Pancreas (tissue), 10 donors: ENCODE measurements at places on chromosomes 2 and 18. TPM values are rescaled to one million over a fixed set of nuclear protein-coding genes. Genes with fewer than 3 reads are reported as not detected.

DNA sequence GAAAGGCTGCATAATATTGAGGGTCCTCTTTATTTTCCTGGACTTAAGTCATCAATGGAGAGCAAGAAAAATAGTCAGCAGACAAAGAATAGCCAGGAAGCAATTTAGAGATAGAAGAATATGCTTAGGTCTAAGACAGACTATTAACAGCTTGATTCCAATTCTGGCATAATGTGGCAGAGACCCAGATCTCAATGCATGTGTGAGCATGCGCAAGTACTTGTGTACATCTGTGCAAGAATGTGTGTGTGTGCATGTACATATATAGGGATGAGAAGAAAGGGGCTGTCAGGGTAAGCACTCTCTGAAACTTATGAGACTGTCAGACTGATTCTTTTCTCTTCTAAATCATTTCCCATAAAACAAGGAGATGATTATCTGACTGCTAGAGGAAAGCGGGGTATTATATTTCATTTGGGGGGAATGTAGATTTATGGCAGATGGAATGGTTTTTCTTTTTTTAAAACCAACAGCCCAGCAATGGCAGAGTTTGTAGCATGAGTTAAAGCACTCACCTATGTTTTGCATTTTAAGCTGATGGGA is 381.3 kb upstream of the SPRED2 start:
- H3K27ac ChIP-seq, result no peak overlapping the region
- H3K4me3 ChIP-seq, result no peak overlapping the region
- no peaks in the 10 kb centered on the region for H3K27me3 ChIP-seq
- DNase-seq, result no peak
- H3K36me3 ChIP-seq, result no peaks in the 10 kb centered on the region
- no peaks in the 10 kb centered on the region for H3K4me1 ChIP-seq

GRCh38 chr2:13711154-13711553 is 921.4 kb upstream of the LRATD1 start:
- H3K36me3 ChIP-seq, result no peaks in the 10 kb centered on the region
- H3K27me3 ChIP-seq, result no peaks in the 10 kb centered on the region
- H3K27ac ChIP-seq, result no peak overlapping the region

GRCh38 chr18:23828426-23828825 is 139.2 kb downstream of the LAMA3 start:
- H3K27ac ChIP-seq, result no peak overlapping the region
- H3K36me3 ChIP-seq, result no peaks in the 10 kb centered on the region
- no peaks in the 10 kb centered on the region for H3K4me1 ChIP-seq

EMILIN1 gene
- 8.0 TPM for total RNA-seq

- peaks cover 88% of the 10 kb centered on the region for H3K4me1 ChIP-seq
- peak overlapping the region; percentile 2 for H3K4me3 ChIP-seq
- peak overlapping the region; percentile 88 for H3K27ac ChIP-seq
- H3K36me3 ChIP-seq, result no peaks in the 10 kb centered on the region
Observed at GRCh38 chr2:235005603-235006259, 53.9 kb downstream of the SH3BP4 start.

SCTR gene
- total RNA-seq, result 60.2 TPM

- no peak overlapping the region for H3K27ac ChIP-seq
- no peaks in the 10 kb centered on the region for H3K4me1 ChIP-seq
- no peaks in the 10 kb centered on the region for H3K36me3 ChIP-seq
Observed at GRCh38 chr2:86783615-86784339, 6.9 kb downstream of the CD8A start.

DNA sequence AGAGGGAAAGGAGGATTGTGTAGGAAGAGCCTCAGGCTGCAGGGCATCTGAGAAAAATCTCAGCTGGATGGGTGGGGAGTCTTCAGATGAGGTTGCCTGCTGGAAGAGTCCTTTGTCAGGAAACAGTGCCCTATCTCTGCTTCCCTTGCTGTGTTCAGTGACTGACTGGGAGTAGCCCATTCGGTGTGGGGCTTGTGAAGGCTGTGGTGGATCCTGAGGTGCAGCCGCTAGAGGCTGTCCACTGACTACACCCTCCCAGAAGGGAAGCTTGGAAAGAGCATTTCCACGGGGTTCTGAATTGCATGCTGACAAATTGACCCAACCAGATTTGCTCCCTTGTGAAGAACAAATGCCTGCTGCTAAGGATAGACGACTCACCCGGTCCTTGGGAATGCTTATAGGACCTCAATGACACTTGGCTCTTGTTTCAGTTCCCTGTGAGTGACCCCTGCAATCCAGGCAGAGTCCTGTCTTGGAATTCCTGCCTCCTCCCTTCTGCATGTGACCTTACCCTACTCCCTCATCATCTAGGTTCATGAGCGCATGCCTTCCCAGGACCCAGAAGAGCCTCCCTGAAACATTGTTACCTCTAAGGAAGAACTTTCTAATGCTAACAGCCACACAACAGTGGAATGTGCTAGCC is 109.7 kb upstream of the FAM136A start:
- no peak overlapping the region for H3K4me3 ChIP-seq
- DNase-seq, result no peak
- H3K36me3 ChIP-seq, result no peaks in the 10 kb centered on the region
- no peak overlapping the region for H3K27ac ChIP-seq
- H3K4me1 ChIP-seq, result no peaks in the 10 kb centered on the region

WDR35 gene
- total RNA-seq, result 4.2 TPM

DNA sequence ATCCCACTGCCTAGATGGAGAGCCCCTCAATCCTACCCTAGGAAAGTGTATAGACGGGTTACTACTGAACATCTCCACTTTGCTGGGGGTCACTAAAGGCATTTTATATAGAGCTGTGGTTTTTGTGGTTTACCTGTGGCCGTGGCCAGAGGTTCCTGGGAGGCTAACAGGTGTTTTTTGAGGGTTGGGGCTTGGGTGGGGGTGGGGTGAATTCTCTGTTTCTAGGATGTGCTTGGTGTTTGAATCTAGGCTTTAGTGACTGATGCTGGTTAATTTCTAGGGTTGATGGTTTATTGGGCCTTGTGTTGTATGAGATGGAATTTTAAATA is 7.7 kb downstream of the HOXD8 start:
- H3K27ac ChIP-seq, result no peak overlapping the region
- no peak for DNase-seq
- H3K4me1 ChIP-seq, result peaks cover 8% of the 10 kb centered on the region
- H3K4me3 ChIP-seq, result no peak overlapping the region

IL1A gene
- total RNA-seq, result 0.18 TPM

GRCh38 chr18:64402636-64403035 is 253.7 kb upstream of the LINC00305 start:
- no peak for DNase-seq
- no peak overlapping the region for H3K27ac ChIP-seq
- H3K4me1 ChIP-seq, result no peaks in the 10 kb centered on the region
- no peaks in the 10 kb centered on the region for H3K27me3 ChIP-seq
- H3K4me3 ChIP-seq, result no peak overlapping the region

DNA sequence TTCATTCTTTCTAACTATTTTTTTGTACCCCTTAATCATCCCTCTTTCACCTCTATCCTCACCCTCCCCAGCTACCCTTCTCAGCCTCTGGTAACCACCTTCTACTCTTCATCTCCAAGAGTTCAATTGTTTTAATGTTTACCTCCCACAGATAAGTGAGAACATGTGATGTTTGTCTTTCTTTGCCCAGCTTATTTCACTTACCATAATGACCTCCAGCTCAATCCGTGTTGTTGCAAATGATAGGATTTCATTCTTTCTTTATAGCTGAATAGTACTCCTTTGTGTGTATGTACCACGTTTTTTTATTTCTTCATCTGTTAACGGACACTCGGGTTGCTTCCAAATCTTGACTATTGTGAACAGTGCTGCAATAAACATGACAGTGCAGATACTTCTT is 22.1 kb upstream of the TMEM37 start:
- no peaks in the 10 kb centered on the region for H3K4me1 ChIP-seq
- no peaks in the 10 kb centered on the region for H3K36me3 ChIP-seq
- DNase-seq, result no peak
- no peak overlapping the region for H3K4me3 ChIP-seq
- H3K27ac ChIP-seq, result no peak overlapping the region

GRCh38 chr2:220191031-220191430 is 563.6 kb downstream of the SLC4A3 start:
- no peak for DNase-seq
- no peaks in the 10 kb centered on the region for H3K27me3 ChIP-seq
- no peak overlapping the region for H3K27ac ChIP-seq
- H3K4me1 ChIP-seq, result no peaks in the 10 kb centered on the region
- H3K4me3 ChIP-seq, result no peak overlapping the region
- H3K36me3 ChIP-seq, result no peaks in the 10 kb centered on the region

- H3K27ac ChIP-seq, result no peak overlapping the region
- no peaks in the 10 kb centered on the region for H3K4me1 ChIP-seq
- no peak overlapping the region for H3K4me3 ChIP-seq
- H3K27me3 ChIP-seq, result no peaks in the 10 kb centered on the region
- no peaks in the 10 kb centered on the region for H3K36me3 ChIP-seq
- no peak for DNase-seq
Observed at GRCh38 chr2:226540204-226540994, 259.2 kb downstream of the IRS1 start.

DNA sequence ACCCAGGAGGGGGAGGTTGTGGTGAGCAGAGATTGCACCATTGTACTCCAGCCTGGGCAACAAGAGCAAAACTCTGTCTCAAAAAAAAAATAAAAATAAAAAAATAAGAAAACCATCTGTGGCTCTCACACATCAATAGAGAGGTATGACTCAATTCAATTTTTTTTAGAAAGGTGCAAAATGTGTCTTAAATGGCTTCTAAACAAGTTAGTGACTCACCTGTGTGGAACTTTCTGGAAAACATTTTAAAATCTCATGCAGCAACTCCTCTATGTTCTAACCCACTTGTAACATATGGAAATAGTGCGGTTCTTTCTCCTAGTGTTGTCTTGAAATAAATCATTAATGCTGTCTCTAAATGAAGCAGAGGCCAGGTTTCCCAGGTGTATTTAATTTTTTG is 10.7 kb upstream of the SULT1C4 start:
- no peaks in the 10 kb centered on the region for H3K27me3 ChIP-seq
- H3K4me1 ChIP-seq, result no peaks in the 10 kb centered on the region
- no peak overlapping the region for H3K27ac ChIP-seq
- no peaks in the 10 kb centered on the region for H3K36me3 ChIP-seq
- no peak overlapping the region for H3K4me3 ChIP-seq

- H3K27me3 ChIP-seq, result no peaks in the 10 kb centered on the region
- DNase-seq, result no peak
- H3K4me3 ChIP-seq, result no peak overlapping the region
Observed at GRCh38 chr2:216740557-216741222, 45.3 kb upstream of the IGFBP5 start.

DNA sequence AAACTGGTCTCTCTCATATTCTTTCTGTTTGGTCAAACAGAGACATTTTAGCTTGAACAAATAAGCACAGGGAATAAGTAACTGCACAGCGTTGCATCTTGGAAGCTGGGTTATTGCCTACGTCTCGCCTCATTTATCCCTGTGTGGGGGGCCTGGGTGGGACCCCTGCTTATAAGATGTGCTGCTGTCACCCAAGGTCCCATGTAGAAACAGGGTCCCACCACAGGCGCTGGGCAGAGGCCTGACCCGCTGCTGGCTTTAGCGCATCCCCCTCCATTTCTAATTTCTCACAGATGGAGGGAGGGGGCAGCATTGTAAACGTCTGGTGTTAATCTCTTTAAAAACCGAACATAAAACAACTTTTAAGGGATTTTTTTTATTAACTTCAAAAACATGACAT is 207.8 kb downstream of the HDAC4 start:
- no peak for DNase-seq
- no peaks in the 10 kb centered on the region for H3K27me3 ChIP-seq
- no peaks in the 10 kb centered on the region for H3K36me3 ChIP-seq
- no peaks in the 10 kb centered on the region for H3K4me1 ChIP-seq
- no peak overlapping the region for H3K27ac ChIP-seq

GRCh38 chr18:54116541-54117257 is 107.8 kb downstream of the MBD2 start:
- H3K27me3 ChIP-seq, result no peaks in the 10 kb centered on the region
- no peaks in the 10 kb centered on the region for H3K4me1 ChIP-seq
- H3K27ac ChIP-seq, result no peak overlapping the region

PROKR1 gene
- total RNA-seq, result not detected
